Stimulated activated CD8-positive, alpha-beta memory T cell treated with anti-CD3 and anti-CD28 coated beads, Interleukin-7, amount 100 ng/mL, for 24 hours (primary cell): ENCODE measurements at places on chromosomes 6 and 20.

GRCh38 chr6:96014846-96015517, 792 bp upstream of the FUT9 start:
- no peak for DNase-seq

DNA sequence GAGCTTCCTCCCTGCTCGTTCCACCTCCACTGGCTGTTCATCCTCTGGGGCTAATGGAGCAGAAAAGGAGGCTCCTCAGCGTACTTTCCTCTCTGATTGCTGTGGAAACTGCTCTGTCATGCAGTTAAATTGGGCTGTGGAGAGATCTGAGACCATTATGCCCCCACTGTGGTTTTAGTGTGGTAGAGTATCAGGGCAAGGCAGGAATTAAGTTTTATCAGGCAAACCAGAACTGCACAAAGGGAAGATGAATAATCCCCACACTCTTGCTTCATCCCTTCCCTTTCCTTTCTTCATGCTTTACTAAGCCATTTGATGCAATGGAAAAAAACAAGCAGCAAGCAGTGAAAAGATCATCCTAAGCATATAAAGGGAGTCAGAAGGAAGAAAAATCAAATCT, 11.9 kb upstream of the ME1 start:
- DNase-seq = no peak

GRCh38 chr20:37386505-37387251, 40.7 kb downstream of the SRC start:
- no peak for DNase-seq

DNA sequence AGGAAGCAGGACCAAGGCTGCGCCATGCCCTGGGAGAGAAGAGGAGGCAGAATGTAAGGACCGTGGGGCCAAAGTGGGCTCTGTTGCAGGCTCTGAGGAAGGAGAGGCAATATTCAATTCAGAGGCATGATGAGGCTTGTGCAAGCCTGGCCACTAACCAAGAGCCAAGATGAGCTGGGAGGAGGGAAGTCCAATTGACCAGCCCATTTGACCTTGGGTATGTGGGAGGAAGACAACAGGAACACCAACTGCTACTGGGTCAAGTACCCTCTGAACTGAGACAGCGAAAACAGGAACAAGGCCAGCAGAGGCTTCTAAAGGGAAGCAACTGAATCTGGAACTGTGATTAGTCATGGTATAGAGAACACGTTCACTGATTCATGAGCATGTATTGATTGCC, 779.6 kb downstream of the MAFB start:
- DNase-seq = no peak

- DNase-seq = no peak
These were observed 7.3 kb upstream of the MAVS start for GRCh38 chr20:3839328-3839727.

DNA sequence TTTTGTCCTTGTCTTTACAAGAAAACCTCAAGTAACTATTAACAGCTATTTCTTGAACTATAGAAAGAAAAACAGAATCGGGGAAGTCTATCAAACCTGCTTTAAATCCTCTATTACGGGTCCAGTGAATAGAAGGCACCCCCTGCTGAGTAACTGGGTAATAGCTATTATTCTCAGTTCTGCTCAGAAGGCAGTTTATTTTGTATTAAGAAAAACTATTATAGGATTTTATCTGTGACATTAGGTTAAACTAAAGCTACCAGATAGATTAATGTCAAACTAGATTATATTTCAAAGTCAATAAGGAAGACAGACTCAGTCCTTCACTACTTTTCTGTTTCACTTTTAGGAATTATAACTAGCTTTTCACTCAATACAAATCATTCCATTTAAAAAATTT, 93.7 kb downstream of the DST start:
- no peak for DNase-seq

DNA sequence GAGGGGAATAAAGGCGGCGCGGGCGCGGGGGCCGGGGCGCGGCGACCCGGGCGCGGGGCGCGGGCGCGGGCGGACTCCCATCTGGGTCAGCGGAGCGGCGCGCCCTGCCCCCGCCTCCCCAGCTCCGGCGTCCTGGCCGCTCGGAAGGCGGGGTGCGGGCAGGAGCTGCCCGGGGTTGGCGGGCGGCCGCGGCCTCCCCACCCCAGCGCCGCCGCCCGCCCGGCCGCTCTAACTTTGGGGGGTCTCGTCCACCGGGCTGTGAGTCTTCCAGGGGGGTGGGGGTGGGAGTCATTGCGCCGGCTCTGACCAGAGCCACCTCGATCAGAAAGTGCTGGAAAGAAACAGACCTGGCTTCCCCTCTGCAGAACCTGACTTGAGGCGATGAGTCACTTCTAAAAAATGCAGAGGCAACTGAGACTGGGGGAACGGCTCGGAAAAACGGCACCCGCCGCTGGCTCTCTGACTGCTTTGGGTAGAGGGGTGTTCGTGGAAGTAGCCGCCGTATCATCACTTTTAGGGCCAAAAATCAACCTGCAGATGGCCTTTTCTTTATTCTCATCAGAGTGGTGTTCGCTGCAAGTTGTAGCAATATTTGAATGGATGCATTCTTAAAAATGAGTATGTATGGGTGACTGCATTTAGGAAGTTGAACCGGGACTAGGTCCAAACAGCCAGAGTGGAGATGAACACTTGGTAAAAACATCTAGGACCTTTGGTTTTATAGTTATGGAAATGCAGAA, 667 bp downstream of the CAP2 start:
- no peak for DNase-seq

- DNase-seq = no peak
These were observed 4.7 kb downstream of the SLC2A10 start for GRCh38 chr20:46713957-46714834.

DNA sequence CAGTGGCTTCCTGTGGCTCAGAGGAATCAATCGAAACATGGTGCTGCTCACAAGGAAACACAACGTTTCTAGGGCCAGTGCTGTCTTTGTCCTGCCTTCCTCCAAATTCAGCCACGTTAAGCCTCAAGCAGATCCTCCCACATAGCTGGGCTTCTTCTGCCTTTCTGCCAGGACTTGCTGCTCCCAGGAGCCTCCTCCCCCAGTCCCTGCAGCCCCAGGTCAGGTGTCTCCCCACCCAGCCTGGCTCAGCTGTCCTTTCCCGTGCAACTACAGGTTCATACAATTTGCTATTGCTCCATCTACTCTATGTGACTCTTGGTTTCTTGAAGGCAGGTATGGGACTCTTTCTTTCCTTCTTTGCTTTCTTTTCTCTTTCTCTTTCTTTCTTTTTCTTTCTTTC, 215.3 kb upstream of the RNF24 start:
- no peak for DNase-seq

GRCh38 chr6:12645941-12646340, 70.6 kb upstream of the PHACTR1 start:
- DNase-seq = no peak
